Adrenal gland (tissue), 19 donors: ENCODE measurements at places on chromosomes 2 and 18. TPM values are rescaled to one million over a fixed set of nuclear protein-coding genes. Genes with fewer than 3 reads are reported as not detected.

DNA sequence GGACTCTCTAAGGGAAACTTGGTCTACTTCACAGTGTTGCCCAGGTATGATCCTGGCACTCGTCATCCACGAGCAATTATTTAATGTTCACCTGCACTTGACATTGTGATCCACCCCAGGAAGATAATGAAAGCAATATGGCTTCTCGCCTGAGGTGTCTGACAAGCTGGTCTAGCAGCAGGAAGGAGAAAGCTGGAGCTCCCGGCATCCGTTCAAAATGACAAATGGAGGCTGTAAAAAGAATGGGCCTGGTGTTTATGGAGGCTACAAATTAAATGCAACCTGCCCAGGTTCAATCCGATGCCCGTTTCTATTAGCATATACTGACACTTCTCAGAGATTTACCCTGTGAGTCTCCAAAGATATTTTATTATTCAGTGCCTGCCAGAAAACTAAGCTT lies 317.6 kb downstream of the CTNNA2 start:
- no peak for DNase-seq
- H3K27ac ChIP-seq: no peak overlapping the region
- no peaks in the 10 kb centered on the region for H3K27me3 ChIP-seq
- H3K4me1 ChIP-seq: no peaks in the 10 kb centered on the region
- H3K4me3 ChIP-seq: no peak overlapping the region
- H3K36me3 ChIP-seq: no peaks in the 10 kb centered on the region

- no peak overlapping the region for H3K4me3 ChIP-seq
- H3K4me1 ChIP-seq: no peaks in the 10 kb centered on the region
- no peaks in the 10 kb centered on the region for H3K36me3 ChIP-seq
- no peak overlapping the region for H3K27ac ChIP-seq
- H3K27me3 ChIP-seq: no peaks in the 10 kb centered on the region
- no peak for DNase-seq
Observed at GRCh38 chr2:224958462-224958857, 83.8 kb downstream of the DOCK10 start.

ZSWIM2 gene
- total RNA-seq: not detected

CARF gene
- total RNA-seq: 13.3 TPM
